ENCODE measurements at places on chromosomes 4 and X.
A peak's percentile ranks its signal among the peaks of the same experiment; 100 is the strongest.

GRCh38 chr4:174154215-174154854 lies 129.1 kb downstream of the FBXO8 start:
- DNase-seq = no peak

GRCh38 chrX:3777416-3777815 lies 64.0 kb upstream of the PRKX start:
- no peak for DNase-seq

DNA sequence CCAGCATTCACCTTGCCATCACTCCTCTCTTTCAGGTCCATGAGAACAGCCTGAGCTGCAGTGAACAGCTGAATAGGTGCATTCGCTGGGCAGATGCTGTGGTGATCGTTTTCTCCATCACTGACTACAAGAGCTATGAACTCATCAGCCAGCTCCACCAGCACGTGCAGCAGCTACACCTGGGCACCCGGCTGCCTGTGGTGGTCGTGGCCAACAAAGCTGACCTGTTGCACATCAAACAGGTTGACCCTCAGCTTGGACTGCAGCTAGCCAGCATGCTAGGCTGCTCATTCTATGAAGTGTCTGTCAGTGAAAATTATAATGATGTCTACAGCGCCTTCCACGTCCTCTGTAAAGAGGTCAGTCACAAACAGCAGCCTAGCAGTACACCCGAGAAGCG lies 3.2 kb downstream of the RASL11B start:
- DNase-seq = no peak

DNA sequence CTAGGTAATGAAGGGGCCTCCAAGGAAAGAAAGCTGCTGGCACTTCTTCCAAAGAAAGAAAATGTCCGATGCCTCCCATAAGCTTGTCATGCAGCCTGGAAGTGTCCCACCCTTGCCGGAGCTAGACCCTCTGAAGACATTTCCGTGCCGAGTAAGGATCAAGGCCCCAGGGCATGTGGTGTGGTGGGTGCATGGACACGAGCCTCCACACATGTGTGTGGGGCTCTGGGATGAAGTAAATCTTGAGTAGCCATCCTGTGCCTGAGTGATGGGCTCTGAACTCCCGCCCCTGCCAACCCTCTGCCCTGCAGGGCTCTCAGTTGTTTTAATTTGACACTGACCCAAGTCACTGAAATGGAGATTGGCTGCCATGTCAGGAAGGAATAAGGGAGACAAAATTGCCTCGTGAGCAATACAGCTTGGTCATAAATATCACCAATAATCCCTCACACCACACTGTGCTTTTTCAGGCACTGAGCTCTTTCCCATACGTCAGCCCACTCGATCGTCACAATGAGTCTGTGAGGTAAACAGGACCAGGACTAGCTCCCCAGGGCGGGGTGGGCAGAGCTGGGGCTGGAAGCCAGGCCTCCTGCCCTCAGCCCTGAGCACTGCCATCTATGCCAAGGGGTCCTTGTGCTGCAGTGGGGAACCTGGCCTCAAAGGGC lies 24.6 kb downstream of the CNGA2 start:
- no peak for DNase-seq

DNA sequence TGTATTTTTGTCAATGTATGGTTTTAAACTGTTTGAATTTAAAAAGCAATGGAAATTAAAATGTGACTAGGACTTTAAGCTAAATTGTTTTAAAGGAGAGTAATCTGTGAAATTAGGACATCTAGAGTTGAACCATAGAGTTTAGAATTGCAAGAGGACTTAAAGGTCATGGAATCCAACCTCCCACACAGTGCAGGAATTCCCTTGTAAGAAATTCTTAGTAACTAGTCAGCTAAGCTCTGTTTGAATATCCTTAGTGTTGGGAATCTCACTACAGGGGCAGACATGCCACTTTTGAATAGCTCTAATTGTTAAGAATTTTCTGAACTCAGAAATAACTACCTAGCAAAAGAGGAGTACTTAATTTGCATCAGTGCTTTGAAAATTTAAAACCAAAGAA lies 292.9 kb downstream of the IL1RAPL1 start:
- no peak for DNase-seq

- peak; percentile 71 for DNase-seq
Observed at GRCh38 chrX:96372313-96373046, 312.2 kb upstream of the DIAPH2 start.

DNA sequence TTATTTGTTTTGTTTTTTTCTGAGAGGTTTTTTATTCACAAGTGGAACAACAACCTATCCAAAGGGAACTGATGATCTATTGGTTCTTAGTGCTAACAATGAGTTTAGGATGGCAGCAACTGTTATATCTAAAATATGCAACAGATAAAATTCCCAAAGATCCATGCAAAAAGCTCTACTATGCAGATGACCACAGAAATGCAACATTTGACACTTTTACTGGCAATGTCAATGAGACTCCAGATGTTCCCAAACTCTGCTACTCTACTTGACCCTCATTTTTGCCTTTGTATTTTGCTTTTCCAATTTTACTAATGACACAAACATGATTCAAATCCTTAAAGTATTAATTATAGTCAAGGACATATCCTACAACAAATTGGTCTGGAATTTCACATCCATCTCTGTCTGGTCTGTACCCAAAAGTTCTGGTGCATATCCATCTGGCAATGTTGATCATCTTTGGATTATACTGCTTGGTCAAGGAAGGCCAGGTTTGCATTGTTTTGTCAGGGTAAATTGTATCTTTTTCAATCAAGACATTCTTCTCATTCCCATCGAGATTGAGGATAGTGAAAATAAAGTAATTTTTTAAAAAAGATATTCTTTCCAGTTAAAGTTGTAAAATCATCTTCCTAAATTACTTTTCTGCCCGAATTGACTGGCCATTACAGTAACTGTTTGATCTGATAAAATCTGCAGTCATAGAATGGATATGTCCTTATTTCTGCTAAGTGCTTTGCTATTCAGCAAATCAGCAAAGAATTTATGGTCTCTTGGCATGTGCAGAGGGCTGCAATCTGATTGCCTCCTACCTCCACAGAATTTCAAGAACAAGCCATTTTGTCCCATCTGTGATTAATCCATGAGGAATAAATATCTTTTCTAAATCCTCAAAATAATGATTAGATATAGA lies 73.6 kb downstream of the FGFBP1 start:
- no peak for DNase-seq

DNA sequence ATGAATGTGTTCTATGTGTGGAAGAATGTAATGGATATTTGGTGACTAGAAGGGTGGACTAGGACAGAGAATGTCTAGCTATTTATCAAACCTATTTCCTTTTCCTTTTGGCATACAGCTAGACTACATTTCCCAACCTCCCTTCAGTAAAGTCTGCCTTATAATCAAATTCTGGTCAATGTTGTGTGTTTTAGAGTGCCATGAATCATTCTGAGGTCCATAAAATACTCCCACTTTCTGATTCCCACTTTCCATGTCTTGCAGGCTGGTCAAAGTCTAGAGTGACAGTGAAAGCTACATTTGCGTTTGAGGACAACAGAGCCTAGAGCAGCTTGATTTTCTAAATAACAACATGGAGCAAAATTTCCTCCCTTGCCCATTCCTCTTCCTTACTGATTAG lies 217.2 kb downstream of the UGT8 start:
- no peak for DNase-seq

- no peak for DNase-seq
Observed at GRCh38 chr4:110091434-110092140, 106.8 kb downstream of the ELOVL6 start.

DNA sequence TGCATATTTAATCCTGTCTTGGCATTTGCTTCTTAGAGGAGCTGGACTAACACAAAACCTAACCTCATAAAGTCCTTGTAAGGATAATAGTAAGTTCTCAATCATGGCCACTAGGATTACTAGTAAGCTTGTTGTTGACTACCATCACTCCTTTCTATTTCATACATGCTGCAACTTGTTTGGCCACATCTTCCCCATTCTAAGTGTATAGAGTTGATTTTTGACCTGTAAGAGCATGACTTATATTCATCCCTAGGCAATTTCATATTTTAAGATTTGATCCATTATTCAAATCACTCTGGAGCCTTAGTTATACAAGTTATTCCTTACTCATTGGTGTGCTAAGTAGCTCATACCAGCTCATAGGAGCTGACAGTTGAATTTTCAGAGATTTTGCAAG lies 109.4 kb downstream of the EFHC2 start:
- no peak for DNase-seq
